Retinal pigment epithelial cell (primary cell): ENCODE measurements at places on chromosomes 7 and 10.
A peak's percentile ranks its signal among the peaks of the same experiment; 100 is the strongest.

DNA sequence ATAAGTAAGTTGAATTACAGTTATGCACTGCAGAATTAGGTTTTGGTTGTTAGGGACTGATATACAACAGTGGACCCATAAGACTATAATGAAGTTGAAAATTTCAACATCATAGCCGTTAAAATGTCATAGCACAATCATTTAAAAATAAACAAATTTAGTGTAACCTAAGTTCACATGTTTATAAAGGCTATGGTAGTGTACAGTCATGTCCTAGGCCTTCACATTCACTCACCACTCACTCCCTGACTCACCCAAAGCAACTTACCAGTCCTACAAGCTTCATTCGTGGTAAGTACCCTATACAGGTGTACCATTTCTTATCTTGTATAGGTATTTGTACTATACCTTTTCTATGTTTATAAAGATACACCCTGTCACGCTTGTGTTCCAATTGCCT, 113.7 kb downstream of the RAB11FIP2 start:
- DNase-seq: no peak

DNA sequence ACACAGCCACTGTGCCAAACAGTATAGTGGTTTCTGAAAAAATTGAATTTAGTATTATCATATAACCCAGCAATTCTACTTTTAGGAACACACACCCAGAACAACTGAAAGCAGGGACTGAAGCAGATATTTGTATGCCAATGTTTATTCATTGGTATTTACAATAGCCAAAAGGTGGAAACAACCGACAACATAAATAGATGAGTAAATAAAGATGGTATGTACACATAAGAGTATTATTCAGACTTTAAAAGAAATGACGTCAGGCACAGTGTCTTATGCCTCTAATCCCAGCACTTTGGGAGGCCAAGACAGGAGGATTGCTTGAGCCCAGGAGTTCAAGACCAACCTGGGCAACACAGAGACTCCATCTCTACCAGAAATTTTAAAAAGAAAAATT, 7.2 kb downstream of the CDCA7L start:
- no peak for DNase-seq

DNA sequence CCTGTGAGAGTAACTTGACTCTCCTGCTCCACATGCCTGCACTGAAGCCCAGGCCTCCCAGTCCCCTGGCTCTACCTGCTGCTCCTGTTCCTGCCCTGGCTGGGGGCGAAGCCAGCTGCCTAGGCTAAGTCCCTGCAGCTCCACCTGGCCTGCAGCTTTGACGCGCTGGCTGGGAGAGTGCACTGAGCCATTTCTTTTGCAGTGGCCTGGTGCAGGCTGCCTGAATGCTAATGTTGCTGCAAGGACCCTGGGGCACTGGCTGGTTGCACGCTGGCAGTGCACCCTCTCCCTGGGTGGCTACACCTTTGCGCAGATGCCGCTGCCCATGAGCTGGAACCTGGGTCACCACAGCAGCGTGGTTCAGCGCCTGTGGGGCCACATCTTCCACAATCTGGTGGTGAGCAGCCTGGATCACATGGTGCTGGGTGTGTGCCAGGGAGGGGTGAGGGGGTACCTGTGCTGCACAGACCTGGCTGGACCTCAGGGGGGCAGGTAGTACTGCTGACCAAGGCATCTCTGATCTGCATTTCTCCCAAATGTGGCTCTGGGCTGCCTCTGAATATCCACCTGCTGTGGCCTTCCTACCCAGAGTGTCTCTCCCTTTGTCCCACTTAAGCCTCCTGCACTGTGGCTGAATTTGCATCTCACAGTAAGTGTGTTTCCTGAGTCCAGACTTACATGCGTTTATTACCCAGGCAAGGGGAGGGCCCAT, 20.0 kb downstream of the IMPDH1 start:
- DNase-seq: no peak

GRCh38 chr7:30459591-30460245, 18.9 kb downstream of the NOD1 start:
- peak; percentile 59 for DNase-seq

GRCh38 chr10:96365571-96365970, 6.8 kb upstream of the OPALIN start:
- DNase-seq: no peak

- no peak for DNase-seq
These were observed 256.8 kb downstream of the PLXNA4 start for GRCh38 chr7:132319481-132319880.

- peak; percentile 49 for DNase-seq
These were observed 15.3 kb upstream of the AKR1C1 start for GRCh38 chr10:4947635-4948596.

DNA sequence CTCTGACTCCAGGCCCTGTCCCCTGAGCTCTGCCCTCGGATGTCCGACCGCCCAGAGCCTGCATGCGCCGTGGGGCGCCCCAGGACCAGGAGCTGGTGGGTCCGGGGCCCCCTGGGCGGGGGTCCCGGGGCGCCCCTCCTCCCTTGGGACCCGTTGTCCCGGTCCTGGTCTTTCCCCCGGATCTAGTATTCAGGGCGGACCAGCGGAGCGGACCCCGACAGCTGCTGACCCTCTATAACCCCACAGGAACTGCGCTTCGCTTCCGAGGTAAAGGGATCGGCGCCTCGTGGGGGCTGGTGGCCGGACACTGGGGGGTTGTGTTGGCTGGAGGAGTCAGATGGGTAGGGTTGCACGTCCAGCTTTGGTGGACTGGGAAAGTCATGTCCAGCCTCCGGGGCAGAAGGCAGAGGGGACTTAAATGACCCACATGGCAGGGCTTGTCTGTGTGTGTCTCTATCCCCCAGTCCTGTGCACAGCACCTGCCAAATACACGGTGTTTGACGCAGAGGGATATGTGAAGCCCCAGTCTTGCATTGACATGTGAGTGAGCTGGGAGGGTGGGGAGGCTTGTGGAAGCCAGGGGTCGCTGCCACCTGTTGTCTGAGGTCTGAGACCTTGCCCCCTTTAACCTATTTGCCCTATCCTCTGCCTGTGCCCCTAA, 520 bp downstream of the MOSPD3 start:
- DNase-seq: no peak

GRCh38 chr7:64307254-64308015, 6.3 kb upstream of the ZNF736 start:
- peak; percentile 69 for DNase-seq

DNA sequence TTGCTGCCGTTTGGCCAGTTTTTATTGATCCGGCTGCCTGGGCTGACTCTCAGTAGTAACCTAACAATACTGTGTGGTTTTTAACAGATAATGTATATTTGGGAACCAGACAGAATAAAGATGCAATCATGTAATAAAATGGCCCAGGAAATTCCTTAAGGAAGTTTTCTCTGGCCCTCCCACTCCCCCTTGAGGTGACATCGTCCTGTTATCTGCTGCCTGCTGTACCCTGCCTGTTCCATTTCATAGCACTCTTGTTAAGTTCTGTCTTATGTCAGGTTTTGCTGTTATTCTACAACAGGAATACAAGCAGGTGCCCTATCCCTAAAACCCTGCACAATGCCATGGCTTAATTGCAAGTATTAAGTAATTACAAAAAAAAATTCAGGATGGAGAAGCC, 12.5 kb downstream of the ITGB8 start:
- DNase-seq: no peak

DNA sequence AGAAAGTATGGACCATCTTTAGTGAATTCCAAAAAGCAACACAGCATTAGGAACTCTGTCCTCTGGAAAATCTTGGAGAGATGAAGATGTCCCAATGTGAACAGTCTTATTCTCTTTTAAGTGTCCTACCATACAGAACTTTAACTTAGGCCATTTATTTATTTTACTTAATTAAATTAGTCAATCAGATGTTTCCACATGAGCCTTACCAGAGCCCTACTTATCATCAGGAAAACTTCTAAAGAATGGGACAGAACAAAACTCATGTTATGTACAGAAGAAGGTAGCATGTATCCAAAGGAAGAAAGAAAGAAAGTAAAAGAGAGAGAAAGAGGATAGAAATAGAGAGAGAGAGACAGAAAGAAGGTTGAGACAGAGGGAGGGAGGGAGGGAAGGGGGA, 276.4 kb downstream of the ETV1 start:
- DNase-seq: no peak

GRCh38 chr7:21908746-21909145, 37.0 kb downstream of the CDCA7L start:
- DNase-seq: no peak

- DNase-seq: no peak
These were observed 30.0 kb downstream of the PRLHR start for GRCh38 chr10:118565301-118566075.

DNA sequence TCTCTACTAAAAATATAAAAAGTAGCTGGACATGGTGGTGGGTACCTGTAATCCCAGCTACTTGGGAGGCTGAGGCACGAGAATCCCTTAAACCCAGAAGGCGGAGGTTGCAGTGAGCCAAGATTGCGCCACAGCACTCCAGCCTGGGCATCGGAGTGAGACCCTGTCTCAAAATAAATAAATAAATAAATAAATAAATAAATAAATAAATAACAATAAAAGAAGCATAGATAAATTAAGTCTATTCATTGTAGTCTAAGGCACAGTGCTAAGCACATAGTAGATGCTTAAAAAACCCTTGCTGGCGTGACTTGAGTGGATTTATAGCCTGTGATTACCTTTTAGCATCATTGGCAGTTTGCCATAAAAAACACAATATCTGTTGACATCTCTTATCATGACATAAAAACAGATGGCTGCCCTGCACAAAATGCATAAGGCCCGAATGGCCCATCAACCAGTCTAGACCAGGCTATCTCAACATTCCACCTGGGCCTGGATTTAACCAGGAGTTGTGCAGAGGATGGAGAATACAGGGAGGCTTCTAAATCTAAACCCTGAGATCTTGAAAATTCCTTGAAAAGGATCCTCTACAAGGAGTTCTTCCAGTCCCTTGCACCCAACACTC, 94.9 kb downstream of the PRLHR start:
- no peak for DNase-seq

GRCh38 chr7:30805081-30805691, 34.0 kb downstream of the MINDY4 start:
- DNase-seq: no peak
